ENCODE measurements at places on chromosomes 13 and 19. TPM values are rescaled to one million over a fixed set of nuclear protein-coding genes. Genes with fewer than 3 reads are reported as not detected.

The RUBCNL gene
- 17.0 TPM for total RNA-seq

The ZNF699 gene
- total RNA-seq = 10.4 TPM

The CDC42EP5 gene
- total RNA-seq = 51.9 TPM

The SH2D3A gene
- total RNA-seq = 0.15 TPM

The ZNF20 gene
- 6.5 TPM for total RNA-seq

The DYRK1B gene
- 17.7 TPM for total RNA-seq

The PDX1 gene
- total RNA-seq = not detected

The SRRM5 gene
- total RNA-seq = 0.17 TPM

The DACT3 gene
- 15.5 TPM for total RNA-seq

The TPTE2 gene
- total RNA-seq = not detected

The HIPK4 gene
- total RNA-seq = not detected

The RASGRP4 gene
- total RNA-seq = not detected

The KLK10 gene
- total RNA-seq = not detected

The ZNF154 gene
- 5.3 TPM for total RNA-seq

The ZNF562 gene
- total RNA-seq = 23.5 TPM

The TSSK6 gene
- total RNA-seq = 4.5 TPM

The MATK gene
- total RNA-seq = 0.15 TPM

The FFAR1 gene
- total RNA-seq = not detected

The PCSK4 gene
- total RNA-seq = 4.0 TPM

The TMEM145 gene
- total RNA-seq = not detected

The CATSPERD gene
- not detected for total RNA-seq

Measured in smooth muscle cell of trachea (primary cell).